ENCODE measurements at places on chromosomes 16 and 17.

GRCh38 chr17:49717371-49717861, 9.7 kb upstream of the SLC35B1 start:
- peak; percentile 63 for DNase-seq

GRCh38 chr17:71505200-71505599, 615.6 kb upstream of the SOX9 start:
- DNase-seq = no peak

DNA sequence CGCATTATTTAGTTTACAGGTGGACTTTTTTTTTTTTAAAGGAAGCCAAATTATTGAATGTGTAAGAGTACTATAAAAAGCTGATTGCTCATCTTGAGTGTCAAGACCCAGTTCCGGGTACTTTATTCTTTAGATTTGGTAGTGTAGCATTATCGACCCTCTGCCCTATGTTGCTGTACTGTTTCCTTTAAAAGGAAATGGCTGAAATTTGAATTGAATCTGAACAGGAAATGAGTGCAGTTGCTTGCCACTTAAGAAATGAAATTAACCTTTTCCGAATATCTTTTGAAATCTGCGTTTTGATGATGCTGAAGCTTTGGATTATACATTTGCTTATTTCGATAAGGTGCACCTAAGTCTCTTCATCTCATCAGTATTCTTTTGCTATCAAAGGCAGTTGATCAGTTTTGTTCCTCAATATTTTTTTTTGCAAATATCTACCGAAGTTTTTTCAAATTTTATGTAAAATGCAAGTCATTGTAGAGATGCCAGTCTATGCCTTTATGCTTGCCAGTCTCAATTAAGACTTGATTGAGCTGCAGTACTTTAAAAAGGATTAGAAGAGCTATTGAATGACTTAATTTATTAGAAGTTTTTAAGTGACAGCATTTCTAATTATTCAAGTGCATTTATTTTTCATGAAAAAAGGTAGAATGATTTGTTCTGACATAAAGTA, 1.8 kb downstream of the GGNBP2 start:
- DNase-seq = no peak

- DNase-seq = no peak
Measured at GRCh38 chr16:65658349-65658748, 536.5 kb upstream of the CDH11 start.

- DNase-seq = peak; percentile 60
Measured at GRCh38 chr17:10295728-10296343, 77.0 kb downstream of the MYH13 start.

GRCh38 chr17:56144223-56144622, 9.1 kb upstream of the ANKFN1 start:
- no peak for DNase-seq

- no peak for DNase-seq
Measured at GRCh38 chr17:73802871-73803270, 158.6 kb upstream of the SDK2 start.

DNA sequence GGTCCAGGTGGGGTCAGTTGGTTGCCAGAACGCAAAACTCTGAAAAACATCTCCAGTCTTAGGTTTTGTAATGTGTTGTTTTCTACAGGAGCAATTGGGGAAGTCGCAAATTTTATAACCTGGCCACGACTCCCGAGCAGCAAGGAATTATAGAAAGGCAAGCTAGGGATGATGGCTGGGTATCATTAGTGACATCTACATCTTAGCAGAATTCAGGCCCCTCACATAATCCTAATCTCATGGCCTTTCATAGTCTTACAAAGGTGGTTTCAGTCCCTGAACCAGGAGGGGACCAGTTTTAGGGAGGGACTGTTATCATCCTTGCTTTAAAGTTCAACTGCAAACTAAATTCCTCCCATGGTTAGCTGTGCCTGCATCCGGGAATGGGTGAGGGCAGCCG, 117.9 kb downstream of the RPTOR start:
- no peak for DNase-seq

- no peak for DNase-seq
Measured at GRCh38 chr16:49589544-49590031, 216.0 kb downstream of the C16orf78 start.

DNA sequence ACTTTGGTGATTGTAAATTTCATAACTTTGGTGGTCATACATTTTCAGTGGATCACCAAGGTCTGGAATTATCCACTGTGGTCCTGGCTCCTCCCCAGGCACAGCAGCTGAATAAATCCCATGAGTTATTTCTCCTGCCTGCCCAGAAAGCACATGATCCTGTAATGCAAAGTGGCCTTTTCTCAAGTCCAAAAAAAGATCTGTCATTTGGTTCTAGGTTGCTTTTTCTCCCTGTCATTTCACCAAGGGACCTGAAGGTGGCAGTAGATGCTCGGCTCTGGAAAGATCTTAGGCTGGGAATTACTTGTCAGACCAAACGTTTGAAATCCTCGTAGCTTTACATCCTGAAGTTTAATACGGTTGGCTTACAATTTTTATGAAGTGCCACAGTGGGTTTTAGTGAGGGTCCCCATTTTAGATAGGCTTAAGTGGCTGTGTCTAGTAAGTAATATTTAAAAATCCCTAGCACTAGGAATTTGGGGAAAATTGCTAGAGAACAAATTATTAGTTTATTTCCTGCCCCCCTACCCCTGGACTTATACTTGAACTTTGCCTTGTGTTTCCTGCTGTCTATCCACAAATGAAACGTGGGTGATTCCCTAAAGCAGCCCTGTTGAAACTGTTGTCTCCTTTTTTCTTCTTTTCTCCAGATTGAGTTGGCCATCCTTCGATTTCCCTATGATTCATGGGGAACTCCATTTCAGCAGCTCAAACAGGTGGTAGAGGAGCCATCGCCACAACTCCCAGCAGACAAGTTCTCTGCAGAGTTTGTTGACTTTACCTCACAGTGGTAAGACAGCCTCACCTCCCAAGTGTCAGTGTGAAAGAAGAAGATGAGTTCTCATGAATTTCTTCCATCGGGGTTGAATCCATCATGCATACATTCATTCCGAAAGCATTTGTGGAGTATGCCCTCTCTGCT, 111.7 kb downstream of the MAP2K6 start:
- no peak for DNase-seq

DNA sequence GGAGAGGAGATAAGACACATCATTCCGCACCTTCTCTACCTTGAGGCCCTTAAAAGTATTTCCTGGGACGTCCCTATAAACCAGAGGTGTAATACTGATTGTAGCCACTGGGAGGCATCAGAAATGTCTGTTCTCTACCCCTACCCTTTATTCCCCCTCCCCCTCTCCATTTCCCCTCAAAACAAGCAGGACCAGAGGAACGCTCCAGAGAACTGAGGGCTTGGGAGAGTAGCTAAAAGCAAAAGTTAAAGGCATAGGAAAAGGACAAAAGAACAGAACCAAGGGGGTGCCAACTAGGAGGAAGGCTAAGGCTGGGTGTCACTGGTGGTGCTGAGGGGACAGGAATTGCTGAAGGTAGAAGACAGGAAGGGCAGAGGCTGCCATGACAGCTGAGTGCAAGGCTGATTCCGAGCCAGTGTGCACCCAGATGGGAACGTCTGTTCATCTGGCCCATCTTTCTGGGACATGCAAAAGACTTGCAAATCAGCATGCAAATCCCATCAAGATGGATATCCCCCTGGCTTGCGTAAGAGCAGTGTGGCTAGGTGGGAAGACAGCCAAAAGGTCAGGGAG, 6.7 kb downstream of the CAMTA2 start:
- DNase-seq = peak; percentile 71
